T-helper 17 cell (primary cell): ENCODE measurements at places on chromosomes 2 and 18. TPM values are rescaled to one million over a fixed set of nuclear protein-coding genes. Genes with fewer than 3 reads are reported as not detected.

GRCh38 chr18:32349728-32350395, 120.8 kb downstream of the GAREM1 start:
- H3K36me3 ChIP-seq, result no peaks in the 10 kb centered on the region
- H3K4me1 ChIP-seq, result no peaks in the 10 kb centered on the region
- H3K27me3 ChIP-seq, result peaks cover 5% of the 10 kb centered on the region
- H3K27ac ChIP-seq, result no peak overlapping the region

DNA sequence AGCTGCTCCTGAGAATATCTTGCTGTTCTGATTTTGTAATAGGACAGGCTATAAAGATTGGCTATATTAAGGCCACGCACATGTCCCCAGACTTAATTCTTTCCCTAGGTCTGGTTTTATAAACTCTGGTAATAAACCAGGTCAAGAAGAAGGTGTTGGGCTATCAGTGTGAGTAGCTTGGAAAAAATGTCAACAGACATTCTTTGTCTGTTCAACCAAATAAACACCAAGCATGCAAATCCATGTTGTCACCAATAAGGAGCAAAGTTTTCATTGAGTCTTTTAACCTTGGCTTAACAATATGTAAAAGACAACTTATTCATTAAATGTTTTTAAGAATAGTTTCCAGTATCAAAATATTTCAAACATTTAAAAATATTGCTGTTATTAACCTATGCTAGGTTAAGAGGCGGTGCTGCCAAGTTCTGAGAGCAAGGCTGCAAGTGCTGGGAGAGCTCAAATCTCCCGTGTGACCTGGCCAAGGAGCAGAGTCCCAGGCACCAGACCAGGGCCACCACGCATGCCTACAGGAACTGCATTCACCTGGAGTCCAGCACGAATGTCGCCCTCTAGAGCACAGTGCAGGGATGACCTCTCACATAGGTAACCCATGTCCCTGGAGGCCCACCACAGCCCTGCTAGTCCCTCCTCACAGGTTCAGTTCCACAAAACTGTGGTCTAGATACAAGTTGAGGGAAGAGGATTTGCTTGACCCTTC, 120.5 kb upstream of the POU3F3 start:
- H3K36me3 ChIP-seq, result no peaks in the 10 kb centered on the region
- no peaks in the 10 kb centered on the region for H3K4me1 ChIP-seq
- DNase-seq, result no peak
- no peak overlapping the region for H3K4me3 ChIP-seq

- H3K36me3 ChIP-seq, result peaks cover 2% of the 10 kb centered on the region
- H3K4me1 ChIP-seq, result peaks cover 23% of the 10 kb centered on the region
- H3K27ac ChIP-seq, result no peak overlapping the region
- DNase-seq, result no peak
These were observed 22.5 kb upstream of the NMUR1 start for GRCh38 chr2:231552752-231553151.

DNA sequence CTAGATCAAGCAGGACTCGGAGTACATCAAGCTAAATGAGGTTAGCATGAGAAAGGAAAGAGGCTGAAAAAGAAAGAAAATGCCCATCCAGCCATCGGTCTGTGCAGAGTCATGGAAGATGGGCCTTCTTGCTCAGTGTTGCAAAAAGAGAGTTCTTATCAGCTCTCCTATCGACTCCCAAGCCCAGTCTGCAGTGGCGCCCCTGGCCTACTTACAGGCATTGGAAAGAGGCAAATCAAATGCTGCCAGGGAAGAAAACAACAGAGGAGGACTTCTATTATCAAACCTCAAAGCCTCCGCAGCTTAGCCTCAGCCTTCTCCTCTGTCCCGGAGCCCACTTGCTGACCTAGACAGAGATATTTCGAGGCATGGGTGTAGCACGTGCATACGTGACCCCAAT, 66.0 kb downstream of the CDH2 start:
- H3K4me1 ChIP-seq, result no peaks in the 10 kb centered on the region
- no peak for DNase-seq
- no peaks in the 10 kb centered on the region for H3K27me3 ChIP-seq
- H3K27ac ChIP-seq, result no peak overlapping the region
- no peaks in the 10 kb centered on the region for H3K36me3 ChIP-seq

DNA sequence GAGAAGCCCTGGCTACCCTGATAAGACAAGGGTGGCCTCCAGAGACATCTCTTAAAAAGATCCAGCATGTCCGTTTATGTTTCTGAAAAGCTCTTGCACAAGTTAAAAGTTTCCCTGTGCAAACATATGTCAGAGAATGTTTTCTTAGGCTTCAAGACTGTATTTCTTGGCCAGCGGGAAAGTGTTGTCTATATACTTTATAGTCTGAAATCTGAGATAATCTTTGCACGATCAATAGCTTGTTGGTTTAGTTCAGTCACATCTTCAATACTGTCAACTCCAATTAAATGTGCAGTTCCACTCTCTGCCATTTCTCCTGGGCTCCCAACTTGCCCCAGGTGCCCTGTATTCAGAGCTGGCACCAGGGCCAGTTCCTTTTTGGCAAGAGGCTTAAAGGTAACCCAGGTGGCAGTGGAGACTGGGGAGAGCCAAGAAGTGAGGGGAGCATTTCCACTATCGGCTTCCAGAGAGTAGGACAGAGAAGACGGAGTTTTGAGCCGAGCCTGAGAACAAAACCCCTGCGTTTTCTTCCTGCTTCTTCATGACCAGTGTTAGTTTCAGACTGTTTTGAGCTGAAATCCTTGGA, 64.4 kb downstream of the ACOXL start:
- H3K4me1 ChIP-seq, result peaks cover 6% of the 10 kb centered on the region
- no peaks in the 10 kb centered on the region for H3K36me3 ChIP-seq
- peak overlapping the region; percentile 39 for H3K27ac ChIP-seq
- peaks cover 66% of the 10 kb centered on the region for H3K27me3 ChIP-seq
- no peak for DNase-seq
- H3K4me3 ChIP-seq, result no peak overlapping the region

DNA sequence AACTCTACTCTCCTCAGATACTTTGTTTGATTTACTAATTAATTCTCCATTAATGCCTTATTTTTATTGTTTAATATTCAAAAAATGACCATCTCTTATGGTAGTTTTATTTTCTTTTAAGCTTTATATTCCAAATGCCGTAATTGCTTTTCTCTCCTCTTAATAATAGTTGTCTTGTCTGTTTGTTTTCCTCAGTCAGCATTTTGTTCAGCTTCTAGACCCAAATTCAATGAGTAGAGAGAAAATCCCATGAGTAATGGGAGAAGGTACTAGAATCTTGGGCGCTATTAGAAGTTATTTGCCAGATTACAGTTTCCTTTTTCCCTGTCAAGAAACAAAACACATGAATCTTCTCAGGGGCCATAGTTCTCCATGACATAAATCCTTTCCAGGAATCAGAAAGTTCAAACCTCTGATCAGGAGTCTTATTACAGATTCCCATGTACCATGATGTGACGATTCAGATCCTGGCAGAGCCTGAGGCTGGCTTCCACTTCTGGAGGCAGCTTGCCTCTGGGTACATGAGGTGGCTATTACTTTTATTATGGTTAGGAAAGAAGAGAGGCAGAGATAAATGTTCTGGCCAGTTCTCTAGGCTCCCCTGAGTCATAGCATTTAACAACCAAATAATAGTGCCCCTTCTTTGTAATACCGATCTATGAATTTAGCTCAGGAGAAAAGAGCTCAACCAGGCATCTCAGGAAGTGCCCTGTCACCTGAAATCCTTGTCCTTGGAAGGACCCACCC, 485.1 kb upstream of the SETBP1 start:
- DNase-seq, result no peak
- no peaks in the 10 kb centered on the region for H3K36me3 ChIP-seq
- no peaks in the 10 kb centered on the region for H3K4me1 ChIP-seq
- H3K27ac ChIP-seq, result no peak overlapping the region

GRCh38 chr2:150046211-150046610, 441.3 kb downstream of the RND3 start:
- no peaks in the 10 kb centered on the region for H3K36me3 ChIP-seq
- no peak overlapping the region for H3K27ac ChIP-seq
- no peaks in the 10 kb centered on the region for H3K27me3 ChIP-seq
- H3K4me1 ChIP-seq, result no peaks in the 10 kb centered on the region

GRCh38 chr2:111048856-111049768, 71.6 kb upstream of the BCL2L11 start:
- no peak overlapping the region for H3K4me3 ChIP-seq
- no peak for DNase-seq
- H3K27ac ChIP-seq, result no peak overlapping the region
- H3K36me3 ChIP-seq, result no peaks in the 10 kb centered on the region
- H3K4me1 ChIP-seq, result no peaks in the 10 kb centered on the region

DNA sequence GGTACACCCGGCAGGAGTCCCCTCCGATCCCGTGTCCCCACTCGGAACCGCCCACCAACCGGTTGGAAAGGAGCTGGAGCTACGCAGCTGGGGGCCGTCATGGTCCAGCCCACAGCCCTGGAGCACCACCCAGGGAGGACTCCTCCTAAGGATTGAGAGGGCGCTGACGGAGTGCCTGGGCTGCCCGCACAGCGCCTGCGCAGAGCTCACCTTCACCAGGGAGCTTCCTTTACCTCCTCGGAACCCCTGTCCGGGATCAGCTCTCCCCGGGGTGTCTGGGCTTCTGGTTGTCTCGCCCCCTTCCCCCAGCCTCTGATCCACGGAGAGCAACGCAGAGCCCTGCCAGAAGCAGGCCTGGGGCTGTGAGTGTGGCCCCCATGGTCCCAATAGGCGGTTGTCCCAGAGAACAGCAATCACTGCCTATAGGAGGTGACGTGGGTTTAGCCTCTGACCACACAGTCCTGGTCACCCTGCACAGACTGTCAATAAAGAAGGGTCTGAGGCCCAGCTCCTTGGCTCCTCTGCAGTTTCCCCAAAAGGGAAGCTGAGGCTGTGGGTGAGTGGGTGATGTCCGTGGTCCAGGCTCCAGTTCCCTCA, 14.6 kb downstream of the ALPG start:
- H3K4me3 ChIP-seq, result peak overlapping the region; percentile 39
- peaks cover 48% of the 10 kb centered on the region for H3K27me3 ChIP-seq
- peaks cover 7% of the 10 kb centered on the region for H3K4me1 ChIP-seq
- H3K27ac ChIP-seq, result no peak overlapping the region
- no peak for DNase-seq

DNA sequence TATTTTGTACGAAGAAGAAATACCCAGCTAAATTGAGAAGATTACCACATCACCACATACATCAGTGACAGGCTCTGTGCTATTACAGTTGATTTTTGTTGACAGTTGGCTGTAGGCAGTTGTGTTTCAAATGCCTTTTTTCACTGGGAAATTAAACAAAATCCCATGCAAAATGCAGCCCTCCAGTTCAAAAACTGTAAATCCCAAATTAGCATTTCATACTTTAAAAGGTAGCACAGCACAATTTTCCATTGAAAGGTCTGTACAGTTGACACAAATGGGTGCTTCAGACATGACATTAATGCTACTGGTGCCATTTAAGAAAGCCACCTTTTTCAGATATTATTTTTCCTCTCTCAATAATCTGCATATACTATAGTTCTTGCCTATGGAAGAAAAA, 807.2 kb downstream of the BCL11A start:
- H3K4me1 ChIP-seq, result no peaks in the 10 kb centered on the region
- no peaks in the 10 kb centered on the region for H3K36me3 ChIP-seq
- no peak overlapping the region for H3K4me3 ChIP-seq
- no peaks in the 10 kb centered on the region for H3K27me3 ChIP-seq
- DNase-seq, result no peak

DNA sequence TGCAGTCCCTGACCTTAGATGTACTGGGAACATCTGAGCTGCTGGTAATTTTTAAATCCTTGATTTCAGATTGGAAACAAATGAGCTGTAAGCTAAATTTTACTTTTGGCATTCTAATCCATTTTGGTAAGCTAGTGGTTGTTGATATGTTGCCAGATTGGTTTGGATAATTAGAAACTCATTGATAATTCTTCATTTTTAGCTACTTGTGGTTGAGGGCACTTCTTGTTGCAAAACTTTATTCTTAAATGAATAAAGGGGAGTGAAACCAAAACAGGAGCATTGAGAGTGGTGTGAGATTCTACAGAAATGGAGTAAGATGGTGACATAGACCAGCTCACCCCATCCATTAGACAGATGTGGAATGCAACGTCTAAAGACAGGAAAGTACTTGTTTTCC, 64.5 kb downstream of the ITGB1BP1 start:
- H3K27me3 ChIP-seq, result peaks cover 72% of the 10 kb centered on the region
- DNase-seq, result no peak
- H3K4me1 ChIP-seq, result peaks cover 4% of the 10 kb centered on the region
- H3K27ac ChIP-seq, result no peak overlapping the region
- H3K4me3 ChIP-seq, result no peak overlapping the region

- H3K27me3 ChIP-seq, result peaks cover 77% of the 10 kb centered on the region
- H3K36me3 ChIP-seq, result peaks cover 4% of the 10 kb centered on the region
- peaks cover 4% of the 10 kb centered on the region for H3K4me1 ChIP-seq
- DNase-seq, result no peak
- no peak overlapping the region for H3K4me3 ChIP-seq
These were observed 41.1 kb downstream of the CDCA7 start for GRCh38 chr2:173395567-173396351.

DNA sequence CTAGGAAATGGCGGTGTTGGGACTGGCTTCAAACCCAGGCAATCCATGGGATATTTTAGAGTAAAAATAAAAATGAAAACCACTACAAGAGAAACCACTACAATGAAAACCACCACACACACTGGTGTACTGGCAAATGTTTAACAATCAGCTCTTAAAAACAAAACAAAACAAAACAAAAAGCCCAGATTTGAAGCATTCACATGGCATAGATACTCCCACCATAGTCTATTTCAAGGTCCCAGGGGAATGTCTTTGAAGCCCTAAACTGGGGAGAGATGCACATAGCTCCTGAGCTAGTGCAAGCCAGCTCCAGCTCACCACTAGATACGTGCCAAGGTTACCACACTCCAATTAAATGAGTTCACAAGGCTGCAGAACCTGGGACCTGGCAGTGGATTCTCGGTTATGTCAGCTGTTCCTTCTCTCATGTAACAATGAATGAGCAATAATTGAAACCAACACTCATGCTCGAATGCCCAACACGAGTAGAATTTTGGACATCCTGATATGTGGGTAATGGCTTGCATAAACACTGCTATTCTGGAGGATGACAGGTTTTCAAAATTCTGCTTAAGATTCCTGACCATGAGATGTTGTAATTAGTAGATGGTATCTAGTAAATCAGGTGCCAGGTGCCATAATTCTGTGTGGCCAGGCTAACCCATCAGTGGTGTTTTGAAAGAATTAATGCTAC, 102.2 kb downstream of the OSBPL6 start:
- peaks cover 32% of the 10 kb centered on the region for H3K27me3 ChIP-seq
- no peak overlapping the region for H3K27ac ChIP-seq
- no peak for DNase-seq
- no peak overlapping the region for H3K4me3 ChIP-seq
- peaks cover 3% of the 10 kb centered on the region for H3K36me3 ChIP-seq

GRCh38 chr2:49037197-49037596, 117.1 kb downstream of the FSHR start:
- H3K4me1 ChIP-seq, result no peaks in the 10 kb centered on the region
- no peak for DNase-seq
- H3K36me3 ChIP-seq, result no peaks in the 10 kb centered on the region
- H3K27me3 ChIP-seq, result no peaks in the 10 kb centered on the region
- H3K4me3 ChIP-seq, result no peak overlapping the region

- H3K27ac ChIP-seq, result peak overlapping the region; percentile 98
- peaks cover 33% of the 10 kb centered on the region for H3K4me1 ChIP-seq
- no peaks in the 10 kb centered on the region for H3K36me3 ChIP-seq
- peak overlapping the region; percentile 76 for H3K4me3 ChIP-seq
- H3K27me3 ChIP-seq, result no peaks in the 10 kb centered on the region
These were observed 19.0 kb downstream of the TMSB10 start for GRCh38 chr2:84924173-84925106.

FTCDNL1 gene
- total RNA-seq, result 2.6 TPM

TIMM21 gene
- total RNA-seq, result 12.1 TPM

C18orf63 gene
- not detected for total RNA-seq

RABL2A gene
- 14.9 TPM for total RNA-seq

SRD5A2 gene
- total RNA-seq, result not detected

CERS6 gene
- 8.2 TPM for total RNA-seq

ERMN gene
- 11.6 TPM for total RNA-seq

VSNL1 gene
- total RNA-seq, result not detected

SEPTIN10 gene
- 6.2 TPM for total RNA-seq

CCDC85A gene
- total RNA-seq, result not detected
